ENCODE measurements at places on chromosomes 12 and 14.

DNA sequence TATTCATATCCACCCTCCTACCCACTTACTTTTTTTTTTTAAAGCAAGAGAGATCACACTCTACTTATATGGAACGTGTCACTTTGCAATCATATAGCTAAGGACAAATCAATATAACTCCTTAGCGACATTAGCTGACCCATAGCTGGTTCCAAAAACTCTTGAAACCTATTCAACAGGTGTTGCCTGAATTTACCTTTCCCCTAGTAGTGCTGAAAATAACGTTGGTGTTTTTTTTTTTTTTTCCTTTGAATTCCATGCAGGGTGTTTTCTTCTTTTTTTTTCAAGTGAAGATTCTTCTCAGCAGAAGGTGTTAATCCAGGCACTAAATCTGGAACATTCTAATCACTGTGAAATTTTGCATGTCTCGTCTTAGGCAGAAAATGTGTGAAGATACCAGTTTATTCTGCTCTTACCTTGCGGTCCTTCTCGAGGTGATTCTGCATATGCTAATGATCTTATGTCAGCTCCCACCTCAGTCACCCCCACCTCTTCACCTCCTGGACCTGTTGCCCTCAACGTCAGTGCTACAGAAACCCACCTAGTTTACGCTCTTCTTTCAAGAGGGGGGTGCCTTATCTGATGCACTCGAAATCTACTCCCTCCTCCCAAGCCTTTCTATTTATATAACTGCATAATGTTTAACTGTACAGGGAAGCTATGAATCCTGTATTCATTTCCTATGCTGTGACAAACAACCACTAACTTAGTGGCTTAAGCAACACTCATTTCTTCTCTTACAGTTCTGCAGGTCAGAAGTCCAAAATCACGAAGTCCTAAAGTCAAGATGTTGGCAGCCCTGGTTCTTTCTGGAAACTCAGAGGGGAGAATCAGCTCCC, 7.1 kb upstream of the VPS37B start:
- no peak for DNase-seq

DNA sequence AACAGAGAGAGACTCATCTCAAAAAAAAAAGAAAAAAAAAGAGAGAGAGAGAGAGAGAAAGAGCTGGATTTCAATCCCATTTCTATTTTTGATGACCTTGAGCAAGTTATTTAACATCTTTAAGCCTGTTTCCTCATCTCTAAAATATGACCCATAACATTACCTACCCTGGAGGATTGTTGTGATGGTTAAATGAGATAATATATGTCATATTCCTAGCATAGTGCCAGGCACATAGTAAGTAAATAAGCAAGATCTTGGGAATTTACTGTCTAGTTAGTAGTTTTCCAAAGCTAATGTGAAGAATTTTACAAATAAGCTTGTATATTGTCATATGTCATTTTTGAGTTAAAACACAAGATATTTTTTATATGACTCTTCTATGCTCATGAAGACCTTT, 236.5 kb downstream of the PHLDA1 start:
- no peak for DNase-seq

DNA sequence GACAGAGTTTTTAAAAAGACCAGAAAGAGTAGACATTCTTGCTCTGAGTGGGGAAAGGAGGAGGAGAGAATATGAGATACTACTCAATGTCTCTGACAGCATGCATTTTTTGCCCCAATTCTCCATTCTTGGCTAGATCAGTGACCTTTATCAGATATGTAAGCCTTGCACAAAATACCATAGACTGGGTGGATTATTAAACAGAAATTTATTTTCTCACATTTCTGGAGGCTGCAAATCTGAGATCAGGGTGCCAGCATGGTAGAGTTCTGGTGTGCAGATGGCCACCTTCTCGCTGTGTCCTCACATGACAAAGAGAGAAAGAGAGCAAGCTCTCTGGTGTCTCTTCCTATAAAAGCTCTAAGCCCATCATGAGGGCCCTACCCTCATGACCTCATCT, 38.6 kb downstream of the ANKS1B start:
- no peak for DNase-seq

DNA sequence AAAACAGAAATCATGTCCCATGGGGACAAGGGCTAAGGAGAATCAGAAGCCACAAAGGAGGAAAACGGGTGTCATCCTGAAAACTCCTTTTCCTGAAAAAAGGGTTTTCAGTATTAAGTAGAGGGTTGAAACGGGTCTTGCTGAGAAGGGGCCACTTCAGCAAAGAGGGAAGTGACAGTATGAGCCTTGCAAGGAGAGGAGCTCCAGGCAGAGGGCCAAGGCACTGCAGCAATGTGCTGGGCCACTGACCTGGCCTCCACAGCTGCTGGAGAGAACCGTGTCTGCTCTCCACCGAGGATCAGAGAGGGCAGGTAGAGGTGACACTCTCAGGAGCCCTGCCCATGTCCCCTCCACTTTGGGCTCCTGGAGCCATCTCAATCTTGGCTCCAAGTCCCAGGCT, 103.3 kb downstream of the NCOR2 start:
- DNase-seq: no peak

DNA sequence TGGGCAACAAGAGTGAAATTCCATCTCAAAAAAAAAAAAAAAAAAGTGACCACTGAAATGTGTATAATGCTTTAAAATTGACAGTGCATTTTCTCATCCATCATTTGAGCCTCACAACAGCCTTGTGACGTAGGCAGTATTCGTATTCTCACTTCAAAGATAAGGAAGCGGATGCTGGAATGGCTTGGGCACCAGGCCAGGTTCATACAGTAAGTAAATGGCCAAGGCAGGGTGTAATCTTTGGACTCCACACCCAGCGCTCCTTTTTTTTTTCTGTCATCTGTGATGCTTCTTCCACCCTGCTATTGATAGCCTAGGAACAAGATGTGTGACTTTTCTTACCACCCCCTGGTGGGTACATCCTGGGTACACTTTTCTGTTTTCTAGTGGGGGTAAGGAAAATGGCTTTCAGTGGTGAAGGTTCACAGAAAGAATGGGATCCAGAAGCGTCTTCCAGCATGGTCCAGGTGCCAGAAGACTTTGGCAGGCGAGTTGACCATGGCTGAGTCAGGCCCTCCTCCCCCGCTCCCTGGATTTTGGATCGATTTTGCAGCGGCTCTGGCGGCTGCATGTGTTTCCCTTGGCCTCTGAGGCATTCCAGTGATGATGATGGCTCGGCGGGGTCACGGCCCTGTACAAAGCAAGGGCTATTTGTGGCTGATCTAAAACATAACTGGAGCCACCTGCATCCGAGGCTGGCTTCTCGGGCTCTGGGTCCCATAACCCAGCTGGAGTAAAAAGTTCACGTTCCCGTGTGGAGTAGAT, 110.6 kb downstream of the CACNA1C start:
- DNase-seq: no peak

DNA sequence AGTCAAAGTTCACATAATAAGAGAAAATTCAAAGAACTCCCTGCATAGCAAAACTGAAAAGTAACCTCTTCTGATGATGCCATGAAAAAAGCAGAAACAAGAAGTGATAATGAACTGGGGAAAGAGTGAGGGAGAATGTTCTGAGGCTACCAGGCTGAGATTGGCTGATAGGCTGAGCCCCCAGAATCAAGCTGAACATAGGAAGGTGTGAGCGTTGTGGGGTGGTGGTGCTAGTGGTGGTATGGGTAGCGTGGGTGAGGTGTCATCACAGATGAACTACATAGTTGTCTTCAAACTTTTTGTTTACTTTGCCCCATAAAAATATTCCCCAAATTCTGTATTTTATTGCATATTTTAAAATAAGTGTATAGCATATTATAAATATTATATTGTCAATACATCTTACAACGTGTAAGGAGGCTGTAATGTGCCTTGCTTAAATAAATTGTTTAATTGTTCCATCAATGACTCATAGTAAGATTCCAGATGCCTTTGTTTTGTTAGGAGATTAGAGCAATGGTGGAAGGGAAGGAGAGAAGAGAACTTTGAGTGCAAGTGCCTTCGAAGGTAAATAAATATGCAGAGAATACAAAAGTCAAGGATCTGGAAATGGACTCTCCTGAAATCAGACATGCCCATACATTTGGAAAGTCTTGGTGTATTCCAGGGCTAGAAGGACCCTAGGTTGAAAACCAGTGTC, 15.8 kb upstream of the CFAP54 start:
- DNase-seq: no peak

GRCh38 chr12:67693894-67694293, 45.3 kb downstream of the DYRK2 start:
- DNase-seq: no peak

DNA sequence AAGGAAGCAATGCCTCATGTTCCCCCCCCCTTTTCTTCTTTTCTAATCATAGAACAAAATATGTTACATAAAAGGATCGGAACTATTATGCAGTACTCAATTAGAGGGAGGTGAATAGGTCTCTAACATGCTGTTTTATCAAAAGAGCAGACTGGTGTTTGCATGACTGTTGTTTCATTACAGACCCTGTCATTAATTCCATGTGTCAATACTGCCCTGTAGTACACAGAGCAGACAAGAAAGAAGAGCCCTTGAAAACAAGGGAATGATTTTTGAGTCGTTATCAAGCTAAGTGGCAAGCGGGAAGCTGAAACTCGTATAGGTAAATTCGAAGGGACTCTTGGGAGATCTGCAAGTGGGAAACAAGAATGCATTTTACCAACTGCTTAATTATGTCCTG, 76.9 kb upstream of the TMEM263 start:
- no peak for DNase-seq

DNA sequence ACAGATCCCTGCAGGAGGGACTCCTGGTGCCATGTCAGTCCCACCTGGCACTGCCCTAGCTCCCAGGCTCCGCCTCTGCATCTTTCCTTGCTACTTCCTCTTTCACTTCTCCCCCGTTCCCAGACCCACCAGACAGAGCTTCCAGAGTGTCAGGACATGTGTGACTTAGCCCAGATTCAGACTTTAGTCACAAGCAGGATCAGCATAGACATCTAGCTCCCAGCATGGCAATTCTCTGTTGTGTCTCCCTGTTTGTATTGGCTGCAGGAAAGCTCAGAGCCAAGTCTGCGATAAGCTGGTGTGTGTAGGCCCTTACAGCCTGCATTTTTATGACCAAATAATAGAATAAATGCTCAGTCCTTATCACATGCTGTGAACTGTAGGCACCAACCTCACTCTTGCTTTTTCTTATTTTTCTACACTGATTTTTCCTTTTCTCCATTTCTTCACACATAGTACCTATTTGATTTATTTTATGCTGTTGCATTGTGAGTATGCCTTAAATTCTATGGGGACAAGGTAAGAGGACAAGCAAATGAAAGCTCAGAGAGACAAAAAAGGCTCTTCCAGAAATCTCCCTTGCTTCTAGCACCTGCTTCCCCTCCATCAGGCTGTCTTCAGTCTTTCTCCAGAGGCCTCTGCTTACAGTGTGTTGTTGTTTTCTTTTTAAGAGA, 5.9 kb downstream of the DHRS2 start:
- no peak for DNase-seq

DNA sequence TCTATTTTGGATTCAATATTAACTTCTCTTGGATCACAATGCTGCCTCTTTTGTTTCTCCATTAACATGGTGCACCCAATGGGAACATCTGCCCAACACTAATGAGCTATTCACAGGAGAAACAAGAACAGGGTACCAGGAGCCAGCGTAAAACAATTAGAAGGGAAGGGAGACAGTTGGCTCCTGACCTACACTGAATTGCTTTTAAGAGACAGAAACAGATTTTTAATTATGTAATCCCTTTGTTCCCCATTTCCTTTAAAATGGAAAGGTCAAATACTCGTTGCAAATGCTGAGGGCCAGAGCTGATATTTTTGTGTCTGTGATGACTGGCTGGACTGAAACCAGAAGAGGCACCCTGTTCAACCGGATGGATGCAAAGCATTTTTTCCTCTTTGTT, 108.3 kb downstream of the SEC23A start:
- no peak for DNase-seq

GRCh38 chr14:65560340-65561027, 148.0 kb downstream of the FUT8 start:
- DNase-seq: no peak

DNA sequence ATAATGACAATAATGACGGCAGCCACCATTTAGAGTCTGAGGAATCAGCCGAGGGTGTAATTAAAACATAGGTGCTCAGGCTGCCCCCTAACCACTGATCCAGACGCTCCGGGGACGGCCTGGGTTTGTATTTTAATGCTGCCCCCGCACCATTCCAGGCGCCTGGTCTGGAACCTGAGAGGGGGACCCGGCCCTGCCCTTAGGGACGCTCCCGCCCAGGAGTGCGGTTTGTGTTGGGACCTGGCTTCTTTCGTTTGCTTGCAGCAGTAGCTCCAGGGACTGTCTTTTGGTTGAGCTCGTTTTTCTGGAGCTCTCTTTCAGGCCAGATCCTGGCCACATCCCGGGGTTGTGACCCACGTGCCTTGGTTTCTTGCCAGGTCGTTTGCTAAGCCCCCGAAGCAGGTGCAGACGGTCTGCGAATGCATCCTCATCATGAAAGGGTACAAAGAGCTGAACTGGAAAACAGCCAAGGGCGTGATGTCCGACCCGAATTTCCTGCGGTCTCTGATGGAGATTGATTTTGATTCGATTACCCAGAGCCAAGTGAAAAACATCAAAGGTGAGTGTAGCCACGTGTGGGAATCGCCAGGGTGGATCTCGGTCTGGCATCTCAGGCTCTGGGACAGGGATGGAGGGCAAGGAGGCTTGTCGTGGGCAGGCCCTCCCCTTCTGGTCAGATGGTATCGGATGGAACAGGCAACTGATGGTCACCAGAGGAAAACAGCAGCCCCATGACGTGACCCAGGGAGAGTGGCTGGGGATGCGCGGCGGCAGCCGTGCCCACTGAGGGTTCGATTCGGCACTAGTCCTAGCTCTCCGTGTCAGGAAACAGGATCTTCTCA, 63.5 kb downstream of the CCDC92 start:
- DNase-seq: no peak

DNA sequence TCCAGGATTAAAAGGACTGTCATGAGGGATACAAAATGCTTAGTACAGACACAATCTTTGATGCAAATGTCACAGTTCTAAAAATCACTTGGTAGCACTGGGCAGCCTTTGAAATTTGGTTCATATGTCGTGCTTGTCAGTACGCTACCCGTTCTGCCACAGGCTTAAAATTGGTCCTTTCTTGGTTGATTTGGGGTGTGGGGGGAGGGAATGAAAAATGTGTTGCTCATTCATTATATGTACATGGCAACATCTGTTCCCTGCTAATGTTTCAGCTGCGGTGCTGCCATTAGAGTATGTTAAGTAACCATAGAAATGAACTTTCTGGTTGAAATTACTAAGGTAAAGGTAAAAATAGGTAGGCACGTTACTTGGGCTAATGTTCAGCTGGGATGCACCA, 155.4 kb upstream of the ARHGAP5 start:
- DNase-seq: no peak

Data from ELR (cell line).